ENCODE measurements at places on chromosomes 1 and 21.

DNA sequence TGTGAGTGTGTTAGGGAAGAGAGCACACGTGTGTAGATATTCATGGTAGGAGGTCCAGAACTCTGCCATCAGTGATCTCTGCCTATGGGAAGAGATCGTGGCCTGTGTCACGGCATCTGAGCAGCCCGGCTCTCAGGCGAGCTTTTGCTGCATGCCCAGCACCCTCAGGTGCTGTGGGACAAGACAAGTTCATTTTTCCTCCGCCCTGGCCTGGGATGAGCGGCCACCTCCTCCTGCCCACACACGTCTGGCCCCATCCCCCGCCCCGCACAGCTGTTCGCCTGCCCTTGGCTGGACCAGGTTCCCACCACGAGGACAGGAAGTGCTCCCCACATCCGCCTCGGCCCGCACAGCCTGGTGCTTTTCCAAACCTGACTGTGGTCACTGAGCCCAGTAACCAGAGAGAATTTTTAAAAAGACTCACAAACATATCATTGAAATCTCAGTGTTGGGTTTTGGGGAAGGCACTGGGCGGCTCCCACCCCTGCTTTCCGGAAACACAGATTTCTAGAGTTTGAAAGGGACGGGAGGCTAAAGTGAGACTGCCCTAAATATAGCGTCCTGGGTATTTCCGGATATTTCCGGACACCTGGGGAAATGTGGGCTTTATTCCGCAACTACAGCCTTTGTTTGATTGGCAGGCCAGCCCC is 18.0 kb downstream of the BMP8A start:
- DNase-seq, result no peak

- no peak for DNase-seq
These were observed 127.8 kb upstream of the NGF start for GRCh38 chr1:115465802-115466363.

GRCh38 chr1:109490029-109490933 is 3.6 kb upstream of the CYB561D1 start:
- peak; percentile 47 for DNase-seq

DNA sequence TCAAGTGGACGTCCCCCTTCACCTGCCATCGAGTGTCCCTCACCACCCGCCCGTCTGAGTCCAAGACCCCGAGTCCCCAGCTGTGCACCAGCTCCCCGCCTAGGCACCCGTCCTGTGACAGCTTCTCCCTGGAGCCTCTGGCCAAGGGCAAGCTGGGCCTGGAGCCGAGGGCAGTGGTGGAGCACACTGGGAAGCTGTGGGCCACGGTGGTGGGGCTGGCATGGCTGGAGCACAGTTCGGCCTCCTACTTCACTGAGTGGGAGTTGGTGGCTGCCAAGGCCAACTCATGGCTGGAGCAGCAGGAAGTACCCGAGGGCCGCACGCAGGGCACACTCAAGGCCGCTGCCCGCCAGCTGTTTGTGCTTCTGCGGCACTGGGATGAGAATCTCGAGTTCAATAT is 63.2 kb downstream of the VWA5B1 start:
- DNase-seq, result no peak
